PC-9 (cell line): ENCODE measurements at places on chromosomes 11 and 22. TPM values are rescaled to one million over a fixed set of nuclear protein-coding genes. Genes with fewer than 3 reads are reported as not detected.

Gene ZNRD2
- total RNA-seq, result 51.4 and 53.5 TPM in 2 replicates

Gene SYCE3
- not detected in 2 replicates for total RNA-seq

Gene RAB3IL1
- 4.4 and 10.4 TPM in 2 replicates for total RNA-seq

Gene MS4A1
- not detected in 2 replicates for total RNA-seq

Gene CARD18
- not detected in 2 replicates for total RNA-seq

Gene TAF1D
- total RNA-seq, result 158 and 167 TPM in 2 replicates

DNA sequence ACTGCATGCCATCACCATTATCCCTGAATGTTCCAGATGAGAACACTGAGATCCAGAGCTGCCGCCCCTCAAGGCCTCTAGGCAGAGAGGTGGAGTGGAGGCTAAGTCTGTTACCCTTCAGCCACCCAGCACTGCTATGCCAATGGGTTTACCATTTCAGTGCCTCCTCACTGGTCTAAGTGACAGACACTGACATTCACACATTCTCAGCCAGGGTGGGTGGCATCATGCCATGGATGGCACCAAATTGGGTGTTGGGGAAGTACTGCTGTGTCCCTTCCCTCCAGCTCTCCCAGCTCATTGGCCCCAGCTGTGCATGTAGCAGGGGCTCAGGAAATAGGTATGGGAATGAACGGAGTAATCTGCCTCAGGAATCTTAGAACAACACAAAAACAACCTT lies 96.8 kb upstream of the PLET1 start:
- no peaks in the 10 kb centered on the region for H3K36me3 ChIP-seq
- H3K4me1 ChIP-seq, result no peaks in the 10 kb centered on the region
- H3K27me3 ChIP-seq, result 0 out of 2 replicates have a peak, but pooled peaks cover 2% of the 10 kb centered on the region
- H3K27ac ChIP-seq, result no peak overlapping the region

- no peaks in the 10 kb centered on the region for H3K27me3 ChIP-seq
- DNase-seq, result no peak
- no peak overlapping the region for H3K4me3 ChIP-seq
These were observed 5.1 kb downstream of the SNU13 start for GRCh38 chr22:41683616-41684015.

DNA sequence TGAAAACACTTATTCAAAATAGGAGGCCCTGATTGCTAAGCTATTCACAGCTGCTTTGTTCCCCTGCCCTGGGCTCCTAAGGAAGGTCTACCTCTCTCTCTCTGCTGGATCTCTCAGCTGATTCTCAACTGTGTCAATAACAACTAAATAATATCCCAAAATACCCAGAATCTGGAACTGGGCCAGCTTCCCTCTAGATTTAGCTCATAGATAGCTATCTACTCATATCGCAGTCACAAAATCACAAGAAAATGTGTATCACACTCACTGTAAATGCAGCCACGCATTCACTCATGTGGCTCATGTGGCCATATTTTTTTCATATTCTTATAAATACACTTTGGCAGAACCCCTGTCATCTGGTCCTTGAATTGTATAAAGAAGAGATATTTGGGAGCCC lies 555.1 kb downstream of the OPCML start:
- H3K4me1 ChIP-seq, result no peaks in the 10 kb centered on the region
- no peak for DNase-seq
- no peak overlapping the region for H3K4me3 ChIP-seq
- H3K27me3 ChIP-seq, result peaks cover 2% of the 10 kb centered on the region; the same call in 1 of the 2 replicates
- H3K27ac ChIP-seq, result no peak overlapping the region

- H3K27ac ChIP-seq, result no peak overlapping the region
- no peak for DNase-seq
- peaks cover 27% of the 10 kb centered on the region for H3K36me3 ChIP-seq
- no peaks in the 10 kb centered on the region for H3K27me3 ChIP-seq
These were observed 5.4 kb downstream of the KBTBD4 start for GRCh38 chr11:47573321-47573720.

DNA sequence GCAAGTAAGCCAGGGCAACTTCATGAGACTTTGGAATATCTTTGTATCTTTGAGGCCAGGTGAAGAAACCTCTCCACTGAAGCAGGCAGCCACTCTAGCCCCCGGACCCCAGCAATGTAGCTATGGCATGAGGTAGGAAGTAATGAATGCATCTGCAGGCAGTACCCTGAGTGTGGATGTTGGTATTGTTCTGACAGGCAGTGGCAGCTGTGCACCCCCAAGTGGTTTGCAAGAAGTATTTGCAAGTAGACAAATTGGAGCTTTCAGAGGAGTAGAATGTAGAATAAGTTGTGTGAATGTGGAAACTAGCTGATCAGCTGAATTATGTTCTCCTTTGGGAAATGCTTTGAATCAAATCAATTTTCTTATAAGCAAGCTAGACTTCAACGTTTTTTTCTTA lies 194.4 kb upstream of the PGR start:
- no peak for DNase-seq
- H3K4me3 ChIP-seq, result no peak overlapping the region
- H3K27me3 ChIP-seq, result no peaks in the 10 kb centered on the region
- H3K27ac ChIP-seq, result no peak overlapping the region
- H3K4me1 ChIP-seq, result peaks cover 5% of the 10 kb centered on the region; the same call in 1 of the 2 replicates

- H3K4me3 ChIP-seq, result no peak overlapping the region
- no peaks in the 10 kb centered on the region for H3K36me3 ChIP-seq
- peaks cover 3% of the 10 kb centered on the region; the same call in 1 of the 2 replicates for H3K4me1 ChIP-seq
- H3K27ac ChIP-seq, result no peak overlapping the region
- no peaks in the 10 kb centered on the region for H3K27me3 ChIP-seq
These were observed 48.5 kb downstream of the GGTLC2 start for GRCh38 chr22:22692707-22693530.

DNA sequence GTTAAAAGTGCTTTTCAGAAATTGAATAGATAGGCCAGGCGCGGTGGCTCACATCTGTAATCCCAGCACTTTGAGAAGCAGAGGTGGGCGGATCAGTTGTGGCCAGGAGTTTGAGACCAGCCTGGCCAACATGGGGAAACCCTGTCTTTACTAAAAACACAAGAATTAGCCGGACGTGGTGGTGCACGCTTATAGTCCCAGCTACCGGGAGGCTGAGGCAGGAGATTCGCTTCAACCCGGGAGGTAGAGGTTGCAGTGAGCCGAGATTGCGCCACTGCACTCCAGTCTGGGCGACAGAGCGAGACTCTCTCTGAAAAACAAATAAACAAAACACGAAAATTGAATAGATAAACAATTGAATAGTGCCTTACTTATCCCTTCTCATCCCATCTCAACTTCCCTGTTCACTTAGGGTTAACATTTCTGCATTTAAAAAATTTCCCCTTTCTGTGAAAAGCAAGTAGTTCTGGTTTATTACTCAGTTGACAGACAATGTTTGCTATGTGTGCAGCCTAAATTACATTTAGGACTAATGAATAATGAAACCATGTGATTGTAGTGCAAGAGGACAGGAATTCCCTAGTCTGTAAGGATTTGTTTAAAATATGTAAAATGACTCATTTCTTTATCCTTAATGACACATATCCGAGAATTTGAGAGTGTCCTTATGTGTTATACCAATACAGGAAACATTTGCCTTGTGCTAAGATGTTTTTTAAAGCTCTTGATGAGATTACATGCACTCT lies 6.0 kb downstream of the RNF169 start:
- H3K4me1 ChIP-seq, result peaks cover 57% of the 10 kb centered on the region
- H3K36me3 ChIP-seq, result peaks cover 15% of the 10 kb centered on the region; the same call in 1 of the 2 replicates
- DNase-seq, result peak; percentile 31
- H3K27me3 ChIP-seq, result no peaks in the 10 kb centered on the region
- peak overlapping the region; percentile 71 for H3K27ac ChIP-seq

DNA sequence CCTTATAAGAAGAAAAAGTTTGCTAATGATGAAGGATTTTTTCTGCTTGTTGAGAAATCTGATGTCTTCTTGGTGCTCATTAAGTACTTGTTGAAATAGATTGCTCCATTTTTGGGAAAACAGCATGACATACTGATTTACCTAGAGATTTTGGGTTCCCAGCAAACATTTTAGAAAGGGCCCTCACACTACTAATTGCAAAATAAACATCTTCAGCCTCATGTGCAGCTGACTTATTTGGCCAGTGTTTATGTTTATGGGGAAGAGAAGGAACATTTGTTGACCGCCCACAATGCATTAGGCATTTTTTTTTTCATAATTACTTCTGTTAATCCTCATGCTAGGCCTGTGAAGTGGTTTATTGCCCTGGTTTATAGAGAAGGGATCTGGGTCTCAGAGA lies 40.1 kb downstream of the LDLRAD3 start:
- H3K4me1 ChIP-seq, result no peaks in the 10 kb centered on the region
- H3K4me3 ChIP-seq, result no peak overlapping the region
- H3K27ac ChIP-seq, result no peak overlapping the region
- H3K27me3 ChIP-seq, result no peaks in the 10 kb centered on the region

DNA sequence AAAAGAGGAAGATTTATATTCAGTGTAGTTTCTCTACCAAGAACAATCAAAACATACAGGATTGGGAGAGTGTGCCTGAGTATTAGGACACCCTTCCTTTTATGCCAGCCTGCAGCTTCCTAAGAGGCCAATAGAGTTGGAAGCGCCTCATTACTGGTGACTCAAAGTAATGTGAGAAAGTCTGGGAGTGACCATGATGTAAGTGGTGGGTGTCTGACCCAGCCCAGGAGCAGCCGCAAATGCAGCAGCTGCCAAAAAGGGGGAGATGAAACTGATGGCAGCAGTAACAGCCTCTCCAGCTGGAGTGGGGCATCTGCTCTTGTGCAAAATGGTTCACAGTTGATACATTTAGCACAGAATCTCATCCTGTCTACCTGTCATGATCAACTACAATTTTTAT lies 62.0 kb downstream of the ZNF280B start:
- H3K27ac ChIP-seq, result no peak overlapping the region
- H3K27me3 ChIP-seq, result peaks cover 17% of the 10 kb centered on the region
- DNase-seq, result no peak
- no peak overlapping the region for H3K4me3 ChIP-seq
- H3K4me1 ChIP-seq, result no peaks in the 10 kb centered on the region

GRCh38 chr11:113265362-113265761 lies 49.0 kb upstream of the TTC12 start:
- no peaks in the 10 kb centered on the region for H3K4me1 ChIP-seq
- no peaks in the 10 kb centered on the region for H3K36me3 ChIP-seq
- no peak overlapping the region for H3K4me3 ChIP-seq
- H3K27me3 ChIP-seq, result no peaks in the 10 kb centered on the region; the same call in 1 of the 2 replicates
- no peak for DNase-seq

DNA sequence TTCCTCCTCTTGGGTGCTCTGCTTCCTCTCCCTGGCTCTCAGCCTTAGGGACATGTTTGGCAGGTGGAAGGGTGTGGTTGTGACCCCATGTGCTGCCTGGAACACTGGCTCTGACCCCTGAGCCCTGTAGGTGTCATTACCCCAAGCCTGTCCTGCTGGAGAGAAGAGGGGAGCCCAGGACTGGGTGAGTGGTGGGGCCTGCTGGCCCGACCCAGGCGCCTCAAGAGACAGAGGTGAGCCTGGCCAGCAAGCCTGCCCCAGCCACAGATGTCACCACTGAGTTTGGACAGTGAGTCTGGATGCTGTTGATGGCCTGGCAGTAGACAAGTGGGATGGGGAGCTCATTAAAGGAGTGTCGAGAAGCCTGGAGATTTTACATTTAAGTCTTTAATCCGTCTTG lies 1112.2 kb downstream of the BRD1 start:
- H3K4me3 ChIP-seq, result no peak overlapping the region
- DNase-seq, result no peak
- no peak overlapping the region for H3K27ac ChIP-seq
- H3K27me3 ChIP-seq, result peaks cover 100% of the 10 kb centered on the region

DNA sequence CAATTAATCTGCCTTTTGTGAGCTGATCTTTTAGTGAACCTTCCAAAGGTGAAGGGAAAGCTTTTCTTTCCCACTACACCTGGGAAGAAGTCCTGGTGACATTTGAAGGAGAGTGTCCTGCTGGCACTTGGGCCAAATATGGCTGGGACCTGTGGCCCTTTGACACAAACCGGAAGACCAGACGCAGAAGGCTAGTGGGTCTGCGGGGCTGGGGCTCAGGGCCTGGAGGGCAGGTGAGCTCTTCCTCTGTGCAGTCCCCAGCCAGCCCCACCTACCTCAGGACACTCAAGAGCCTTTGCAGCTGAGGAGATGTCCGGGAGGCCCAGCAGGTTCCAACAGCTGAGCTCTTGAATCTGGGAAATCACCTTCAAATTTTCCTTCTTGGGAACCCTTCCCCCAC lies 138.0 kb upstream of the THY1 start:
- no peaks in the 10 kb centered on the region for H3K36me3 ChIP-seq
- 0 out of 2 replicates have a peak, but pooled peaks cover 4% of the 10 kb centered on the region for H3K27me3 ChIP-seq
- no peaks in the 10 kb centered on the region for H3K4me1 ChIP-seq
- no peak overlapping the region for H3K4me3 ChIP-seq
- H3K27ac ChIP-seq, result no peak overlapping the region

DNA sequence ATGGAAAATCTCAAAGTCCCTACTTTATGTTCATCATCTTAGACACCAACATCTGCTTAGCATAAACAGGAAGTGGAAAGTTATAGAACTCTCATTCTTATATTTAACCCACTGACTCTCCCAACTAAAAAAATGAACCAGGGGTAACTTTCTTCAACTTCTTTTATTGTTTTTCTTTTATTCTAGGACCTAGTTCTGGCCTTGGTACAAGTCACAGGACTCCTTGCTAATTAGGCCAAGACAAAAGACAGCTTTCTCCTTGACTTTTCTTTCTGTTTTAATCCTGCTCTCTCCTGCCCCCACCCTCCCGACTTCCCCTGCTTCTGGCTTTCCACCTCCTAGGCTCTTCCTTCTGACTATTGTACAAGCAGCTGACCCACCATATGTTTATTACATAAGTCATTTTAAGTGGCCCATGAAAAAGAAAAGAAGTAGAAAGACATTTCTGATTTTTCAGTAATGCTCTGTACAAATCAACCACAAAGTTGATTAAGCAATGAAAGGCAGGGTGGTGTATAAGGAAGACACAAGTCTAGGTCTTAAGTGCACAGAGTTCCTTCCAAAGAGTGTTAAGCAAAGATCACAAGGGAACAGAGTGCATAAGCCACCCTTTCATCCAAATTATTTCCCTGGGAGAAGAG lies 18.3 kb downstream of the JAML start:
- no peak for DNase-seq
- H3K4me3 ChIP-seq, result no peak overlapping the region
- H3K27ac ChIP-seq, result no peak overlapping the region
- no peaks in the 10 kb centered on the region for H3K27me3 ChIP-seq

GRCh38 chr11:75504501-75504900 lies 21.2 kb downstream of the GDPD5 start:
- DNase-seq, result no peak
- no peaks in the 10 kb centered on the region for H3K36me3 ChIP-seq
- H3K4me3 ChIP-seq, result no peak overlapping the region
- H3K27me3 ChIP-seq, result no peaks in the 10 kb centered on the region

DNA sequence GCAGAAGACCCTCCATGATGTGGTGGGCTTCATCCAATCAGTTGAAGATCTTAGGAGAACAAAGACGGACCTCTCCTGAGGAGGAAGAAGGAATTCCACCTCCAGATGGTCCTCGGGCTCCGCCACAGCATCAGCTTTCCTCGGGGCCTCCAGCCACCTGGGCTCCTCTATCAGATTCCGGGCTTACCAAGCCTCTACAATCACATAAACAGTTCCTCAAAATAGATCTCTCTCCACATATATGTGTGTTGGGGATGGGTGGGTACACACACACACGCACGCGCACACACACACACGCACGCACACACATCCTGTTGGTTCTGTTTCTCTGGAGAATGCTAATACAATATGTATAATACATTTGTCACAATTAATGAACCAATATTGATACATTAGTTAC lies 18.8 kb upstream of the NLRP6 start:
- H3K4me1 ChIP-seq, result no peaks in the 10 kb centered on the region
- no peak overlapping the region for H3K27ac ChIP-seq
- no peaks in the 10 kb centered on the region for H3K27me3 ChIP-seq
- no peak overlapping the region for H3K4me3 ChIP-seq
- no peak for DNase-seq

GRCh38 chr22:22449819-22450218 lies 58.7 kb downstream of the ZNF280B start:
- H3K4me3 ChIP-seq, result no peak overlapping the region
- no peaks in the 10 kb centered on the region for H3K4me1 ChIP-seq
- H3K27me3 ChIP-seq, result peaks cover 31% of the 10 kb centered on the region
- H3K27ac ChIP-seq, result no peak overlapping the region
